ENCODE measurements at places on chromosomes 1 and 21. TPM values are rescaled to one million over a fixed set of nuclear protein-coding genes. Genes with fewer than 3 reads are reported as not detected.

The TMEM61 gene
- 3.1 TPM for total RNA-seq

The MYCL gene
- 178 TPM for total RNA-seq

The COL11A1 gene
- 3.7 TPM for total RNA-seq

The FAM151A gene
- total RNA-seq, result not detected

The SIPA1L2 gene
- 22.6 TPM for total RNA-seq

The ARHGAP30 gene
- 8.5 TPM for total RNA-seq

GRCh38 chr1:109252167-109252892 is 3.0 kb downstream of the CELSR2 start:
- peak; percentile 13 for DNase-seq

DNA sequence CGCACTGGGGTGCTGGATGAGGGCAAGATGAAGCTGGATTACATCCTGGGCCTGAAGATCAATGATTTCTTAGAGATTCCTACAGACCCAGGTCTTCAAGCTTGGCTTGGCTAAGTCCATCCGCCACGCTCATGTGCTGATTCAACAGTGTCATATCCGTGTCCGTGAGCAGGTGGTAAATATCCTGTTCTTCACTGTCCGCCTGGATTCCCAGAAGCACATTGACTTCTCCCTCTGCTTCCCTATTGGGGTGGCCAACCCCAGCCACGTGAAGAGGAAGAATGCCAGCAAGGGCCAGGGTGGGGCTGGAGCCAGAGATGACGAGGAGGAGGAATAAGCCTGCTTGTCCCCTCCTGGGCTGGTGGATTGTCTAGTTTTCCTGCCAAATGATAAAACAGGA is 2.2 kb upstream of the CBR3 start:
- no peak for DNase-seq

DNA sequence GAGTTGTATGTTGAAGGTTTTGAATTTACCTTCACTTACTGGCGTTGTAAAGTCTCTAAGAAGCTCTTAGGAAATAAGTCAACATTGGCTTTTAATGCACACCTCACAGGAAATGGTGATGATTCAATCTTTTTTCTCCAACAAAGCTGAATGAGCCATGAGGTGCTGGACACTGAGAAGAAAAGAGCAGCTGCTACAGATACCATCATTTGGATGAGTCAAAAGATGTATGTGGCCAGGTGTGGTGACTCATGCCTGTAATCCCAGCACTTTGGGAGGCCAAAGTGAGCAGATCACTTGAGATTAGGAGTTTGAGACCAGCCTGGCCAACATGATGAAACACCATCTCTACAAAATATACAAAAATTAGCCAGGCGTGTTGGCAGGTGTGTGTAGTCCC is 3.3 kb upstream of the IL23R start:
- no peak for DNase-seq

- no peak for DNase-seq
These were observed 48.5 kb downstream of the UTP25 start for GRCh38 chr1:209876078-209876800.

DNA sequence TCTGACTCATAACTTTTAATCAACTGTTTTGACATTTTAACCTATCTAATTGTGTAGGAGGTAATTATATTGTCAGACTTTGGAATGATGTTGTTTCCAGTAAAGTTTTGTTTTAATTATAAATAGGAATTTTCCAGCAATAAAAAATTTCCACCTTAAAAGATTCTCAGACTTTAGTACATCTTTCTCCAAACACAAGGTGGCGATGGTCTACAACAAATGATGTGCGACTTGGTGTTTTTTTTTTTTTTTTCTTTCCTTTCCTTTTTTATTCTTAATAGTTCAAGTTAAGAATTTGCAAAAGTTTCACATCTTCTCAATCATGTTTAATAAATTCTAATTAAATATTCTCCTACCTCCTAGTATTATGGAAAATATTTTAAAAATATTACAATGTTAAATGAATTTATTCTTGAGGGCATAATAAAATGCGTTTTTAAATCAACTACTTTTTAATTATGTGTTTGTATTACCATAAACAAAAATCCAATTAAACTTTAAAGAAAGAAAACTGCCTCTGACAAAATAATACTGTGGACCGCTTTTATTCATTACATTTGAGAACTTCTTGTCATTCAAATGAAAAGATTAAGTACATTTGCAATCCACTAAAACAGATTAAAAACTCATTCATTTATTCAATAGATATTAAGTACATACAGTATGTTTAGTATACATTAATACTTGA is 4.4 kb upstream of the ADAMTS1 start:
- DNase-seq, result no peak

DNA sequence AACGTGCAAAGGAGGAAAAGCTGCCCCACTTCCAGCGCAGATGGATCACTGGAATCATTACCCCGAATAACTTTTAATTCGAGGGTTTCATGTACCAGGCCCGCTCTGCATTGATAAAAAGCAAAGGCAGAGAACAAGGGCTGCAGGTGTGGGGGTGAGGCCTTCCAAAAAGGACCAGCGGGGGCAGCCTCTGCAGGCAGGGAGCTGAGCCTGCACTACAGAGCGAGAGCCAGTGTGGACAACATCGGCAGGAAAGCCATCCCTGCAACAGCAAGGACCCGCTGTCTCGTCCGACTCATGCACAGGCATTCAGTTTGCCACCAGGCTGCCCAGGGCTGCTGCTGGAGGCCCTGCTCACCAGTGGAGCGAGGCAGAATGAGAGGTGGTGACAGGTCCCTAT is 27.1 kb upstream of the AJAP1 start:
- DNase-seq, result no peak

- DNase-seq, result no peak
These were observed 61.0 kb downstream of the POFUT2 start for GRCh38 chr21:45226540-45227326.

DNA sequence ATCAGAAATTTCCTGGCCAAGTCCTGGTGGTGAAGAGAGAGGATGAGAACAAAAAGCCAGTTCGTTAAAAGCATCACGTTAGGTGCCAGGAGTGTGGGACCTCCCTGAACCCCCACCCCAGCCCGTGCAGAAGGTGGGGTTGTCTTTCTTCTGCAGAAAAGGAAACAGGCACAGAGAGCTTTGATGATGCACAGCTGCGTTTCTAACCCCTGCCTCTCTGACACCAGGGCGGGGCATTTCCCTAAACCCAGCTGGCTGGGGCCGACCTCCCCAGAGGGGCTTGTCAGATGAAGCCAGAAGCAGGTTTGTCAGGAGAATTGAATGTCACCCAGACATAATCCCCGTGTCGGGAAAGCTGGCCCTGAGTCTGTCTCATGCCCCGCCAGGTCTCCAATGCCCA is 189.3 kb upstream of the EDN2 start:
- peak; percentile 84 for DNase-seq

GRCh38 chr1:37752213-37752582 is 12.7 kb downstream of the EPHA10 start:
- DNase-seq, result no peak

- no peak for DNase-seq
These were observed 99.0 kb upstream of the CD34 start for GRCh38 chr1:208009706-208010444.

GRCh38 chr1:21926814-21927532 is 10.1 kb downstream of the HSPG2 start:
- DNase-seq, result no peak

- DNase-seq, result no peak
These were observed 35.6 kb downstream of the CHAF1B start for GRCh38 chr21:36420571-36421339.

- DNase-seq, result no peak
These were observed 61.7 kb upstream of the C1orf115 start for GRCh38 chr1:220628431-220628830.

DNA sequence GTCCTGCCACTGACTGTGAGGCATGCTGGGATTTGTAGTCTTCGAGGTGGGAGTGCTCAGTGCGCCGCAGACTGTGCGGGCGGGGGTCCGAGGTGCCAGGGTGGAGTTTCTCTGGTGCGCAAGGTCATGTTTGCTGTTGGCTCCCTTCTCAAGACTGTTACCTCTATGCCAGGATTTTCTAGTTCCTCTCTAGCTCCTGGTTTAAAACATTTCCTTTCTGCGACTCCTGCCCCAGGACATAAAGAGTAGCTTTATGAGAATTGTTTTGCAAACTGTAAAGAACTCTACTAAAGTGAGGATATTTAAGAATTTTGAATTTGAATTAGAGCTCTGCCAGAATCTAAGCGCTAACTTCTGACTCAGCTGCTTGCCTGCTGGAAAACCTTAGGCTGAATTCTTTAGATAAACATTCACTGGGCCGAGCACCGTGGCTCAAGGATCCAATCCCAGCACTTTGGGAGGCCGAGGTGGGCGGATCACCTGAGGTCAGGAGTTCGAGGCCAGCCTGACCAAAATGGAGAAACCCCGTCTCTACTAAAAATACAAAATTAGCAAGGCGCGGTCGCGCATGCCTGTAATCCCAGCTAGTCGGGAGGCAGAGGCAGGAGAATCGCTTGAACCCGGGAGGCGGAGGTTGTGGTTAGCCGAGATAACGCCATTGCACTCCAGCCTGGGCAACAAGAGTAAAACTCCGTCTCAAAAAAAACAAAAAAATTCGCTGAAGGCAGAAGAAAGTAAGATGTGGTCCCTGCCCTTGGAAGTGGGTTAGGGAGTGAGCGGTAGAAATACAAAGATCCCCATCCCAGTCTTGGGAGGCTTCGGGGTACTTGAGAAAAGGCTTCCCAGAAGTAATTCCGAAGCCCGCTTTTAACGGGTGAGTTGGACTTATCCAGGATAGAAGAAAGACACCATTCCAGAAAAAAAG is 992 bp upstream of the USP48 start:
- no peak for DNase-seq

GRCh38 chr1:94864821-94865220 is 44.7 kb downstream of the SLC44A3 start:
- peak; percentile 29 for DNase-seq

DNA sequence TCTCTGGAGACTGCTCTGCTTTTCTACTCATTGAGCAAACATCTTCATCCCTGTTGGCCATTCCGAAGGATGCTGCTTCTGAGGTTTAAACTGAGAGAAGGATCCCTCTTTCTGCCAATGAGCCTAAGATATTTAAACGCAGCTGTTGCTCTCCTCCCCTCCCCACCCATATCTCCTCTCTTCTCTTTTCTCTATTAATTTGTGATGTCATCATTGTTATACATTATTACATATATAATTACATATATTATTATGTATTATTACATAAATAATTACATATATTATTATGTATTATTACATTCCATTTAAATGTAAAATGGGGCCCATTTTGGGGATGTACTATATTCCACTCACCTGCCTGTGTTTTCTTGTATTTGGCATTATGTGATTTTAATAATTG is 82.7 kb upstream of the JUN start:
- DNase-seq, result no peak

DNA sequence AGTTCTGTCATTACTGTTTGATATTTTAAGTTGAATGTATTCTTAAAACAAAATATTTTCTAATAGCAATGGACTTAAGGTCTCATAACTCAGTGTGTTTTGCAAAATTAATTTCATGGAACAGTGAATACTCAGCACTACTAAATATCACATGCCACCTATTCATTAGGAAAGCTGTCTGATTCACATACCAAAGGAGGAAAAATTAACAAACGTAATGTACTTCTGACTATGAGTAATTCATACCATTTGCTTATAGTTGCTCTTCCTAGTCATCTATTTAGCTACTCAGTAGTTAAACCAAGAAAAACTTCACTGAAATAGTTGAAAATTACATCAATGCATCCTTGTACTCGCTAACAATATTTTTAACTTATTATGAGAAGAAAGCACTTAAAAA is 35.2 kb downstream of the TP53BP2 start:
- DNase-seq, result no peak

DNA sequence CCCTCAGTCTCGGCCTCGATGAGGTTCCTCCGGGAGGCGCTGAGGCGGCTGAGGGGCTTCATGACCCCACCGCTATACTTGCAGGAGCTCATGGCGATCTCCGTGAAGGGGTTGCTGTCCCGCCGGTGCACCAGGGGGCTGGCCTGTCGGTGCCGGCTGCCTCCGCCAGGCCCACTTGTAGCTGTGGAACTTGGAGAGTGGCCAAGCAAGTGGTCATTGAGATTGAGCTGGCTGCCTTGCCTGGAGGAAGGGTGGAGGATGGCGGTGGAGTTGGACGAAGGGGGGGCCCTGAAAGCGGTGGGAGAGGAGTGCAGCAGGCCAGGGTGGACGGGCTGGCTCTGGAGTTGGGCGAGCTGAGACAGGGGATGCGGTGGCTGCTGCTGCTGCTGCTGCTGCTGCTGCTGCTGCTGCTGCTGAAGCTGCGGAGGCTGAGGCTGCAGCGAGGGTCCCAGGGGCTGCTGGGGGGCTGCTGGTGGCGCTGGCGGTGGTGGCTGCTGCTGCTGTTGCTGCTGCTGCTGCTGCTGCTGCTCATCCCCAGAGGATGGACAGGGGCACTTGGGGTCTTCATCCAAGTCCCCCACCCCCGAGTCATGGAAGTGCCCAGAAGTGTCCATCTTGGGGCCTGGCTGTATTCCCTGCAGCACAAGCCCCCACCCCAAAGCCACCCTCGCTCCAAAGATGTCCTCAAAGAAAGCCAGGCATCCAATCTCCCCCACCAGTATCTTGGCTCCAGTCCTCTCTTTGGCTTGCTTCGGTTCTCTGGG is 548 bp downstream of the KCNN3 start:
- no peak for DNase-seq

DNA sequence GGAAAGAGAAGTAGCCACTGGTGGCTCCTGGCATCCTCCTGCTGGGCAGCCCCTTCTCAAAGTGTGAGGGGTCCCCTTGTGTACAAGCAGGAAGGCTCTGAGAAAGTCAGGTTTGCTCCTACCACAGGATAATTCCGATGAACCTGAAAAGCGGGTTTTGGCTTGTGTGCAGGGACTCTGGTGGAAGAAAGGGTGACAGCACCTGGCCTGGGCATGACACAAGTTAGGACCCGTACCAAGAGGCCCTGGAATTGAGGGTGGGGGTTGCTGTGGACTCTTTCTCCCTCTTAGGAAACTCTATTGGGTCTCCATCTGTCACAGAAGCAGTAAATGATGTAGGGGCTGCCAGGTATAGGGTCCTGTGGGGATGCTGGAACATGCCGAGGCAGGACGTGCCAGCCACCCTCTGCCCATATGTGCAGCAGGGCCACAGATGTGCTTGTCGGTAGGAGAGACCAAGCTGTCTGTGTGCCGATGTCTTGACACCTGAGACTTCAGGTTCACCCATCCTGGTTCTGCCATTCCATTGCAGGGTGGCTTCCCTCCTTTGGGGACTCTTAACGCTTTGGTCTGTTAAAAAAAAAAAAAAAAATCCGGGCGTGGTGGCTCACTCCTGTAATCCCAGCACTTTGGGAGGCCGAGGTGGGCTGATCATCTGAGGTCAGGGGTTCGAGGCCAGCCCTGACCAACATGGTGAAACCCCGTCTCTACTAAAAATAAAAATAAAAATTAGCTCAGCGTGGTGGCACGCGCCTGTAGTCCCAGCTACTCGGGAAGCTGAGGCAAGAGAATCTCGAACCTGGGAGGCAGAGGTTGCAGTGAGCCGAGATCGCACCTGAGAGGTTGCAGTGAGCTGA is 9.8 kb downstream of the C1orf35 start:
- no peak for DNase-seq
